T-helper 17 cell (primary cell): ENCODE measurements at places on chromosomes 2 and 18.

DNA sequence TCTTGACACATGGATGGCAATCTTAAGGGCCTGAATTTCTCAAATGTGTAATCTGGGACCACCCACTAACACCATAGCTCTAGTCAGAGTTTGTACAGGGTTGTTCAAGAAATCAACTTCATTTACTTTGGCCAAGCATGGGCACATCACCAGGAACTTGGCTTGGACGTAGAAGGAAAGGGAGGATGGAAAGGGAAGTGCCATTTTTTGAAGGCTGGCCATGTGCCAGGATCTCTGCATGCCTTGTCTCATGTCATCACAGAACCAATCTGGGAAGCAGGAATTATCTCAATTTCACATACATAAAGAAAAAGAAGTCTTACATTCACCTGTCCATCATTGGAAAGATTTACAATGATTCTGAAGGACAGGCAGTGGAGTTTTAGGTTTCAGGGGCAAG, 128.1 kb downstream of the ANTXR1 start:
- no peak for DNase-seq

- no peak for DNase-seq
Measured at GRCh38 chr18:56804395-56804794, 153.2 kb downstream of the WDR7 start.

GRCh38 chr2:36507408-36507812, 90.6 kb downstream of the FEZ2 start:
- no peak for DNase-seq

DNA sequence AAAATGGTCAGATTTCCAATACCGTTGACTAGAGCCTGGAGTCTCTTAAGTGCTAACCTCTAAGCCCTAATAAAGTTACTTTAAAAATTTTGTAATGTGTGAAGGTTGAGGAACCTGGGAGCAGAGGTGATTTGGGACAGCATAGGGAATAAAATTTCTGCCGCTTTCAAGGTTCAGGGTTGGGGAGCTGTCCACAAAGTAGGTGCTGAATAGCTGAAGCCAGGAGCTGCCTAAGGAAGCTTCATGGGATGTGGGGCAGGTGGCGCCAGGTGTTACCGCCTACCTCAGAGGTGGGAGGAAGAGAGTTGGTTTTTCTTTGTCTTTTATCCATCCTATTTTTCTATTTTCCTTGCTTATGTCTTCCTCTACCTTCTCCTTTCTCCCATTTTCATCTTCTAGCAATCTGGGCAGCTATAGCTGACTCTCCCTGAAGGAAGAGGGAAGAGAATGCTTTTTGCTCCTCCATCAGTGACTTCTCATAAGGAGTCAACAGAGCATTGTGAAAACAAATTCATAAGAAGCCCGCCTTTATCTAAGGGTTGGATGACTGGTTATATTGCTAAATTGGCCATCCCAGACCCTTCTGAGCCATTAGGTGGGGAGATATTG, 178.7 kb downstream of the CLIP4 start:
- DNase-seq = no peak

DNA sequence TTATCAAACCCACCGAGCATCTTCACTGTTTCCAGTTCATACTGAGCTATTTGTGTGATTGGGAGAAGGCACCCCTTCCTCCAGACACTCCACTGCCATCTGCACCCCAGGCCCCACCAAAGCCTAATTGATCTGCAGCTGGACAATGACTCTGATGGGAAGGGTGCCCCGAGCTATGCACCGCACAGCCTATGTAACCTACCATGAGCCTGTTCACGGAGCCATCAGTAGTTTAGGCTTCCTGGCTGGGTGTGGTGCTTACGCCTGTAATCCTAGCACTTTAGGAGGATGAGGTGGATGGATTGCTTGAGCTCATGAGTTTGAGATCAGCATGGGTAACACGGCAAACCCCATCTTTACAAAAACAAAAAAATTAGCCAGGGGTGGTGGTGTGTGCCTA, 17.8 kb upstream of the ASAP2 start:
- no peak for DNase-seq

DNA sequence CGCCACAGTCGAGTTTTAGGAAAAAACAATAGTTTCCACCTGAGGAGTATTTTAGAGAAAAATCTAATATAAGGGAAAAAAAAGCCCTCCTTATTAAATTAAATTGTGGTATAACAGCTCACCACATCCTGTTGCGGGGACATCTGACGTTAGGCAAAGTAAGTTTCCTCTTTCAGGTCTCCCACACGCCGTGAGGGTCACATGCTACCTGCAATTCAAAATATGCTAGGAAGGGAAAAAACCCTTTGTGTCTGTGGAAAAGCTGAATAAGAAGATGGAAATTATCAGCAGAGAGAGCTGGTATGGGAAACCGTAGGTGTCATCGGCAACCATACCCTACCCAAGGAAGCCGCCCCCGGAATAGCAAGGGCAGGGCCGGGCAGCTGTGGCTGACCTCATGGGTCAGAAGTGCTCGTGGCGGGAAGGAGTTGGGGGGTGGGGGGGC, 128.0 kb downstream of the NFATC1 start:
- DNase-seq = peak; percentile 48

GRCh38 chr2:151878655-151879563, 50.7 kb upstream of the ARL5A start:
- DNase-seq = no peak
